ENCODE measurements at places on chromosomes 7 and 10.

- DNase-seq, result no peak
Measured at GRCh38 chr7:86747698-86748097, 104.0 kb downstream of the GRM3 start.

- DNase-seq, result no peak
Measured at GRCh38 chr7:151723321-151723720, 153.6 kb downstream of the PRKAG2 start.

DNA sequence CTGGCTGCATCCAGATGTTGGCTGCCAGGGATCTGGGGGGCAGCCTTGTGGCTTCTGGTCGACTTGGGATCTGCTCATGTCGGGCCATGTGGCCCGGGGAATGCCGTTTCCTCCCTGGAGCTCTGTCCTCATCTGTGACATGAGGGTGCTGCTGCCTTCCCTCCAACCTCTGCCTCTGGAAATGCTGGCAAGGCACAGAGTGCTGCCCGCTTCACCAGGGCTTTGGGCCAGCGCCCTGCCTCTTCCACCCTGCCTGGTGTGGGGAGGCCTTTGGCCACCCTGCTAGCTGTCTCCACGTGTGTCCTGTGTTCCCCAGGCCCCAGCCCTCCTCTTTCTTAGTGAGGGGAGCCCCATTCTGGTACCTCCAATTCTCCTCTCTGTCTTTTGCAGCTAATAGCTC is 5.8 kb upstream of the SMARCD3 start:
- no peak for DNase-seq

DNA sequence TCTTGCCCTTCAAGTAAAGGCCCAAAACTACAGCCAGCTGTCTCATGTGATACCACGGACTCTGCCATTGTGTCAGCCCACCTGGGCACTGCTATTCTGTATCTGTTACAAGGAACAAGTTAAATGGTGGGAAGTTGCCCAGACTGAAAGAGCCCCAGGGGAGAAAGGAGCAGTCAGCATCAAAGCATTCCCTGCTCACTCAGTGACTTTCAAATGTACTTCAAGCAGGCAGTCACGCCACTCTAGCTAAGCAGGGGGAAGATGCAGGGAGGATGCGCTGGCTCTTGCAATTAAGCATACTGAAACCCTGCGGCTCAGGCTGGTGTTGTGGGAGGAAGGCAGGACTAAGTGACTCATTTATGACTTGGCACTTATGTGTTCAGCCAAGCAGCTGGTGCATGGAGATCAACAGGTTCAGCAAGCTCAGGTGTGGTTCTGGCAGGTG is 1249.6 kb downstream of the TYW1 start:
- no peak for DNase-seq

DNA sequence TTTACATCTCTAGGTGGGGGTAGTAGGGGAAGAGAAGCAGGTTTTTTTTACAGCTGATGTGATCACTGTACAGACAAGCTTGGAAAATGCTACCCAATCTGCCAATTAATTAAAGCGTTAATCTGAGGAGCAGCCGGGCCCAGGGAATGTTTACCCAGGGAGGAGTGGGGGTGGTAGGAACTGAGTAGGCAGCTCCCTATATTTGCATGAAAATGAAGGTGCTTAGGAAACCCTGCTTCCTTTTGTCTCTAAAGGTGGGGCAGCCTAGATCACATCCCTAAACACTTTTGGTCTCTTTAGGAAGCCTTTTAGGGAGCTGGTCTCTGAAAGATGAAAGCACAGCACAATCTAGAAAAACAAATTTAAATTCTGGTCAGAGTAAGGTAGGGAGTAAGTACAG is 53.0 kb upstream of the NFKB2 start:
- DNase-seq, result no peak

GRCh38 chr7:17275749-17276671 is 22.4 kb upstream of the AHR start:
- peak; percentile 86 for DNase-seq

GRCh38 chr10:97825020-97825760 is 24.5 kb upstream of the GOLGA7B start:
- no peak for DNase-seq

- DNase-seq, result no peak
Measured at GRCh38 chr10:49605216-49605938, 4.7 kb upstream of the SLC18A3 start.

- no peak for DNase-seq
Measured at GRCh38 chr7:140261522-140261921, 84.7 kb upstream of the KDM7A start.

DNA sequence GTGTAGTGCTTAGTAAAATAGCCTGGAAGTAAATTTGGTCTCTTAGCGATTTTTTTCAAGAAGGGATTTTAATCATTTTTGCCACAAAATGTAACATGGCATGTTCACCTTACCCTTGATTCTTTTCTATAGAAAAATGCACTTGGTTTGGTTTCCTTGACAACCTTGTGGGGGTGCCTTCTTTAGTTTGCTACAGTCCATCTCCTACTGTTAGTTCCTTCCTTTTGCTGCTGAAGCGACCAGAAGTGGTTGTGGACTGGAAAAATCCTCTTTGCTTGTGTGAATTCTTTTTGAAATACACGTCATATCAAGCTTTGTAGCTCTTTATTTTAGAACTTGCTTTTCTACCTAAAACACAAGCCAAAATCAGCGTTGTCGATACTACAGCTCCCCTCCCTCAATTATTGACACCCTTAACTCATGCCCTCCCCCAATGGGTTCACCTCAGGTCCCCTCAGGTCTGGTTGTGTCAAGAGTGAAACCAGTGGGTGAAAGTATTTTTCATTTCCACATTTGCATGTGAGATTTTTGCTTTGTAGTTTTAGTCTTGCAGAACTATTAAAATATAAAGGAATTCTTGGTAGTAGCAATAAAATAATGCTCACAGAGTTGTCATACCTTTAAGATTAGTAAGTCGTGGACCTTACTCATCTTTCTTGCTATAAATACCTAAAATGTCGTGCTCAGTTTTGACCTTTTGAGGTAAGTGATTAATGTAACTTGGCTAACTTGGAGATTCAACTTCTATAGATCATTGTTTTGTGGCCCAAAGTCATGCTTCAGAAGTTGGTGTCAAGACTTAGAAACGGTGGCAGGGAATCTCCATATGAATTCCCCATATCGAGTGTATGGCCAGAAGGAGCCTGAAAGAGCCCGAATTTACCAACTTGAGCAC is 1.5 kb downstream of the ACTR3B start:
- peak; percentile 2 for DNase-seq

GRCh38 chr7:85695533-85695932 is 508.7 kb upstream of the SEMA3D start:
- no peak for DNase-seq

- DNase-seq, result peak; percentile 81
Measured at GRCh38 chr7:17781491-17782215, 158.6 kb downstream of the SNX13 start.

DNA sequence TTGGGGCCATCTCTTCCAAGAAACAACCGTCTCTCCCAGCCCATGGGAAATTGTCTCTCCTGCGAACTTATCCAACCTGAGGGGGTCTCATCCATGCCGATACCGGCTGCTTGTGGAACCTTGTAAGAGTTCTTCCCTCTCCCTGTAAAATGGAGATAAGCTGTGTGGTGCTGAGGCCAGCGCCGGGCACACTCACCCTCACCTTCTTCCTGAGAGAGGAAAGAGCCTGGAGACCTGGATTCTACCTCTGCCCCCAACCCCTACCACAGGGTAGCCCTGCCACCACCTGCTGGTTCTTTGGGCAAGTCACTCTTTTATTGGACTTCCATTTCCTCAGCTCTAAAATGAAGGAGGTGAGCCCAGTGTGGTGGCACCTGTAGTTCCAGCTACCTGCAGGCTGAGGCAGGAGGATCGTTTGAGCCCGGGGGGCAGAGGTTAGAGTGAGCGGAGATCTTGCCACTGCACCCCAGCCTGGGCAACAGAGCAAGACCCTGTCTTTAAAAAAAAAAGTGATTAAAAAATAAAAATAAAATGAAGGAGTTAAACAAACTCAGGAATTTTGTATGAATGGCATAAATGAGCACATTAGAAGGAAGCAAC is 38.4 kb upstream of the PSAP start:
- DNase-seq, result no peak

GRCh38 chr7:148930335-148930734 is 46.2 kb upstream of the EZH2 start:
- DNase-seq, result no peak
